ENCODE measurements at places on chromosomes 13 and 19. TPM values are rescaled to one million over a fixed set of nuclear protein-coding genes. Genes with fewer than 3 reads are reported as not detected.

The RGCC gene
- 7.4 TPM for total RNA-seq

The ZNF112 gene
- 8.2 TPM for total RNA-seq

The RYR1 gene
- total RNA-seq = 0.35 TPM

The PTH2 gene
- total RNA-seq = not detected

The OR4F17 gene
- not detected for total RNA-seq

The CLN5 gene
- 19.8 TPM for total RNA-seq

The KCNC3 gene
- 0.27 TPM for total RNA-seq

The CEACAM20 gene
- 5.0 TPM for total RNA-seq

The CIRBP gene
- 623 TPM for total RNA-seq

- DNase-seq = no peak
These were observed 37.0 kb upstream of the NANOS3 start for GRCh38 chr19:13839938-13840304.

- DNase-seq = no peak
These were observed 2.4 kb upstream of the KMT2B start for GRCh38 chr19:35715355-35715809.

DNA sequence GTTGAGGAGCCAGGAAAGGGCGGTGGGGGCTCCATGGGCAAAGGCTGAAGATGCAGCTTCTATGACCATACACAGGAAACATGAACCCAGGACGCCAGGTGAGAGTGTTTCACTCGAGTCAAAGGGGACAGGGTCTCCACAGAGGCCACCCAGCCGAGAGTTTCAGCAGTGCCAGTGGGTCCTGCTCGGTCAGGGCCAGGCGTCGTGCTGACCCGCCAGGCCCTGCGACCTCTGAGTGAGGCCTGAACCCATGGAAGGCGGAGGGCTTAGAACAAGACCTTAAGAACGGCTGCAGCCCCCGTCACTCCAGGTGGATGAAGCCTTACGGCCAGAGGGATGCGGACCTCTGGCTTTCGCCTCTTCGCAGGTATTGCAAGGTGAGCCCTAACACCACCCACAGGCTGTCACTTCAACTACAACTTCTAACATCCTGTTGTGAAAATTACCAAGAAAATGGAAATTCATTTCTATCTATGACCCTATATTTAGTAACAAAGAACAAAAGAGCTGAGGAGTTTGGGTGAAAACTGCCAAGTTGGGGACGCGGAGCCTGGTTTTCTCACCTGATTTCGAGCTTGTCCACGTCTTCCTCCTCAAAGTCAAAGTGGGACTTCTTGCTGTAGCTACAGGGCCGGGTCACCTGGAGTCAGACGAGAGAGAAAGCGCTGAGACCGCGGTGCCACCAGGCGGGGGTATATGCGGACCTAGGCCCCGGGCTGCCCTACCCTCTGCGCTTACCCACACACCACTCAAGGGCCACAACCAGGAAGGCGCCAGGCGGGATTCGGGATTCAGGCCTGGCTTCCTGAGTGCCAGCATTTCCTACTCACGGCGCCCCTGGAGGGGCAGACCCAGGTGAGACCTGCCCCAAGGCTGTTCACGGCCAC, 50.1 kb upstream of the C13orf46 start:
- DNase-seq = no peak

DNA sequence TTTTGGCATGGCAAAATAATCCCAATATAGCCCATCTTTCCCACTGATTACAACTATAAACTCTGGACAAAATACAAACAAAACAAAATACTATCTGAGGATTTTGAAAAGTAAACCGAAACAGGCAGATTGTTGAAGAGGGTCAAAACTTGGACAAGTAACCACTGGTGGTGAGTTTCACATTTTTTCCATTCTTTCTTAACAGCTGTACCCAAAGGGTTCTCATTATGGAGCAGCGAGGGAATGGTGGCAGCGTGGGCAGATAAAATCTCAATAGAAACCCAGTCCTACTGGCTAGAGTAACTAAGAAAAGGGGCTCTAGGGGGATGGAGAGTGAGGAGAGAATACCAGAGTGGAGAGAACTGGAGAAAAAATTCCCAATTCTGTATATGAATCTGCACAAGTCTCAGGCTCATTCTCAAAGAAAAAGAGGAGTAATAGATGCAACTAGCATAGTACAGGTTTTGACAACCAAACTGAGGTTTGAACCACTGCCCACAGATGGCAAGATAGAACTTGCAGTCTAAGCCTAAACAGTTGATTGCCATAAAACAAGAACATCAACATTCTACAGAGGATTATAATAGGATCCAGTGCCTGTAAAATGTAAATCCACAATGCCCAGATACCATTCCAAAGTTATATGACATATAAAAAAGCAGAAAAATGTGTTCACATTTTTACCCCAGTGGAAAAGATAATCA, 284.5 kb downstream of the KCNRG start:
- no peak for DNase-seq

GRCh38 chr19:4019578-4019977, 12.0 kb downstream of the PIAS4 start:
- DNase-seq = no peak

DNA sequence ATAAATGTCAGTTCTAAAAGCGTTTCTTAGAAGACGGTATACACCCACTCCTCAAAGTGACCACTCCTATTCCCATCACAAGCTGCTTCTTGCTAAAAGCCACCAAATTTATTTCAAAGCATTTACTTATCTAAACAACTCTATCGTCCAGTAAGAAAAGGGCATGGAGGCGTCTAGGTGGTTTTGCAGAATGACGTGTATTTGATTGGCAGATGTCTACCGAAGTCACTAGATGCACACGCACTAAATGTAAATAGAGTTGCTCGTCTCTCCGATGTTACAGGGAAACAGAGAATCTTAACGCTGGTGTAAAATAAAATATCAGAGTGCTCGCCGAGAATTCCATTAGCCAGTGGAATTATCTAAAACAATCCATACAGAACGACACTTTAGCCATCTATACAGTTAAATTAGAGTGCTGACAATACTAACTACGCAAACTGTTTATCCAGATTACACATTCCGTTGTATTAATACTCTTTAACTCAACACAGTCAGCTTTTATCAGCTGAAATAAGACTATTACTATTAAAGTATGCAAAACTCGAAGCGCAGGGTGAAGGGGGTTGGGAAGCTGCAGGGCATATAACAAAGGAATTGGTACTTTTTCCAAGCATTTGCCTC, 1.9 kb downstream of the KLF12 start:
- peak; percentile 49 for DNase-seq

- no peak for DNase-seq
These were observed 21.6 kb downstream of the VASP start for GRCh38 chr19:45528744-45529419.

DNA sequence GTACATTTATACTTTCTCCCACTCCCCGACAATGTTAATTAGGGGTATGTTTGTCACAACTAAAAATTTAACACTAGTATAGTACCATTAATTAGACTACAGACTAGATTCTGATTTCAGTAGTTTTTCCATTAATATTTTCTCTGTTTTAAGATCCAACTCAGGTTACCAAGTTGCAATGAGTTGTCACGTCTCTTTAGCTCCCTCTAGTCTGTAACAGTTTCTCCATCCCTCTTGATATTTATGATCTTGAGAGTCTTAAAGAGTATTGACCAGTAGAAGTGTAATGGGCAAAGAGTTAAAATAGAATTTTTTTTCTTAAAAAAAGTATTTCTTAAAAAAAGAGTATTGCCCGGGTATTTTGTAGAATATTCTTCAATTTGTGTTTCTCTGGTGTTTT, 598.1 kb downstream of the TBC1D4 start:
- DNase-seq = no peak

DNA sequence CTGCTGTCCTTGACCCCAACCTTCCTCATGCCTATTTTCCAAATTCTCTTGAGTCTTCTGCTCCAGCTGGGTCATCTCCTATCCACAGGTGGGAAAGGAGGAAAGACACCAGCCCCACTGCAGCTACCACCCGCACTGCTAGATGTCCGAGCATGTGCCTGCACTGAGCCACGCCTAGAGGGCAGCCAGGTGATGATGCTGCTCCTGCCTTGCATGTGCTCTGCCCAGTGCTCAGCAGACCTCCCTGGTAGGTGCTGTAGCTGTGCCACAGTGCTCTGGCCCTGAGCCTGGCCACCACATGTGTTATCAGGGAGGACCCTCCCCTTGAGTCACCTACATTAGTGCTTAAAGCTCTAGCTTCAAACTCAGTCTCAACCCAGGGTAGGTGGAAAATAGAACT, 6.9 kb upstream of the CYSLTR2 start:
- no peak for DNase-seq

GRCh38 chr13:20967340-20967739, 64.8 kb upstream of the XPO4 start:
- DNase-seq = no peak

DNA sequence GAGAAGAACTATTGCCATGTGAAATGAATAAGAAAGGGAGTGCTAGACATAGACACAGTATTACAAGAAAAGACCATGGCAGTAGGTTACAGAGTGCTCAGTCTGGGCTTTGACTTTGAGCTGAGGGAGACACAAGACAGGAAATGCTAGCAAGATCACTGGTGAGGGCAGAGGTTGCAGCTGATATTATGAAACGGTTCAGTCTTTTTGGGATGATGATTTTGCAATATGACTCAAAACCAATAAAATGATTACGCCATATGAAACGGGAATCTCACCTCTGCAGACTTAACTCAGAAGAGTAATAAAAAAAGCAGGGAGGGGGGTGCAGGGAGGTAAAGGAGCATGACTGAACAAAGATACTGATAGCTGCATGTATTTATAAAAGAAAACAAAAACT, 123.1 kb downstream of the RBM26 start:
- no peak for DNase-seq

GRCh38 chr19:11434703-11435056, 241 bp downstream of the ODAD3 start:
- no peak for DNase-seq

- DNase-seq = peak; percentile 93
These were observed 2.2 kb upstream of the ZNF665 start for GRCh38 chr19:53195265-53195903.

DNA sequence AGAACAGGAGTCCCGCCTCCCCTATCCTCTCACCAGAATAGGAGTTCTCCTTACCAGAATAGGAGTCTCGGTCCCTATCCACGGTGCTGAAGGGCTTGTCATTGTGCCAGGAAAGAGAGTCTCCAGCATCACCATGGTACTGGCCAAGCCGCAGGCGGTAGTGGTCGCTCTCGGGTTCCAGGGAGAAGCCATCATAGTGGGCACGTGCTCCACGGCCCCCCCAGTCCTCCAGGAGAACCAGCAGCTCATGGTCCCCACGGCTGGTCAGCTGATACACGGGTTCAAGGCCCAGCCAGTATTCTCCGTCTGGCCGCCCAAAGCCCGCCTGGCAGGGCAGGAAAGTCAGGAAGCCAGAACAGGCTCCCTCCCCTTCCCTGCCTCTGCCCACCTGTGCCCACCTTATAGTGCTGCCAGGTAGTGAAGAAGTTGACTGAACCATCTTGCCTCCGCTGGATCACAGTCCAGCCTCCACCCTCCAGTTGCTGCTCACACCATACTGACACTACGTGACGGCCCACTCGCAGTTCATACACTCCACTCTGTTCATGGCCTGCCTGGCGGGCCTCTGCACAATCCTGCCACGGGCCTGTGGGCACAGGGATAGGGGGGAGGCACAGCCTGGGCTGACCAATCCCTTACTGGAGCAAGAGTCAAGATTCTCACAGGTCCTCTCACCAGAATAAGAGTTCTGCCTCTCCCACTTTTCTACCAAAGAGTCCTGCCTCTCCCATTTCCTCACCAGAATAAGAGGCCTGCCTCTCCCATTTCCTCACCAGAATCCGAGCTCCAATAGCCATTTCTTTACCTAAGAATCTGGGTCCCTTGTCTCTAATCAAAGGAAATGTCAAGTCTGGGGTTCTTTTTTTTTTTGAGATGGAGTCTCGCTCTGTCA, 7.4 kb downstream of the SHFL start:
- DNase-seq = no peak

GRCh38 chr19:33193269-33193864, 763 bp upstream of the LRP3 start:
- peak; percentile 23 for DNase-seq

DNA sequence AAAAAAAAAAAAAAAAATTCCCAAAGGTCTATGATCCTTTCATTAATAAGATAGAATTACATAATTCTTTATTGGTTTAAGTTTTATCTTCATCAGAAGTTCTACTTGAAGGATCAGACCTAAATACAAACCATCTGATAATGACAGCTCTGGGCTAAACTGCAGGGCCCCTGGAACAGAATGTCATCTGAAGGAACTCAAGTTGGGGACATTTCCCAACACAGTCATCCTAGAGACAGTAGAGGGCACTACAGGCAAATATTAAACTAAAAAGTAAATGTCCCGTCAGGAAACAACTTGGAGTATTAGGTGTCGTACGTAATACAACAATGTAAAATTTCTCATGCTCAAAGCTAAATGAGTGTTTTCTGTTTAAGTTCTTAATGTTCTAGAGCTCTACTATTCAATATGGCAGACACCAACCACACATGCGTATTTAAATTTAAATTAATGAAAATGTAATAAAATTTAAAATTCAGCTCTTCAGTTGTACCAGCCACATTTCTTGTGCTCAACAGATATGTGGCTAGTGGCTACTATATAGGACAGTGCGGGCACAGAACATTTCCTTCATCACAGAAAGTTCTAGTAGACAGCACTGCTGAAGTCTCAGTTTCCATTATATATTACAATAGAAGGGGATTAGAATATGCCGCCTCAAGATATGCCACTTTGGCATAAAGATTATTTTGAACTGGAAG, 21.8 kb upstream of the NAXD start:
- no peak for DNase-seq

GRCh38 chr13:42985312-42986175, 6.5 kb downstream of the EPSTI1 start:
- peak; percentile 80 for DNase-seq

GRCh38 chr13:74868049-74868448, 613.9 kb downstream of the TBC1D4 start:
- no peak for DNase-seq

Data from Peyer's patch (tissue), 4 donors.